ENCODE measurements at places on chromosomes 11 and 22.

- no peak for DNase-seq
Measured at GRCh38 chr11:60830478-60831142, 11.3 kb upstream of the CCDC86 start.

- no peak for DNase-seq
Measured at GRCh38 chr11:69654660-69655478, 13.9 kb downstream of the CCND1 start.

DNA sequence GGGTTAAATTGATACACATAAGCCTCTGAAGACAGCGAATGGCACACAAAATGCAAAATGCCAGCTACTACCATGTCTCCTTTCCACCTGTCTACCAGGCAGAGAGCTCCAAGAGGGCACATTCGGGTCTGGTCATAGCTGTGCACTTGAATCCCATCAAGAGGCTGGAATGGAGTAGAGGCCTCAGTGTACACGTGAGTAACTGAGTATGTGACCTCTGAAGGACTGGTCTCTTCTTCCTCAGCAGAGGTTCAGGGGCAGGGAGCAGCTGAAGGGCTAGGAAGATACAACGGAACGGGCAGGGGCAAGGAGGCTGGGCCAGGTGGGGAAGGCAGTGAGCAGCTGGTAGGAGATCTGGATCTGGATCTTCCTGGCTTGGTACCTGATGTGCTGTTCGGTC is 56.3 kb upstream of the PHOX2A start:
- no peak for DNase-seq

DNA sequence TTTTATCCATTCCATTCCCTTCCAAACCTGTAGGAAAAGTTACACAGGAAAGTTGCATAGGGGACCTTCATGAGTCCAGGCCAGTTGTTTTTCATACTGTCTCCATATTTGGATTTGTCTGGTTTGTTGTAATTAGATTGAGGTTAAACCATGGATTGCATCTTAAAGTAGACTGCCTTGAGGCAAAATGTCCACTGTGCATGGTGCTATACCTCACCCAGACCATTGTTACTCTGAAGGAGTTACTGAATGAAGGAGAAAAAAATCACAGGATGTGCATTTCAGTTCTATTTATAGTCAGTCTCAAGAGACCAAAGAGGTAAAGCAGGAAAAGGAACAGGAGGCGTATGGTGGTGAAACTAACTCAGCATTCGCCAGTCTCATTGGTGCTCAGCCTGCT is 29.6 kb upstream of the L3MBTL2 start:
- no peak for DNase-seq

DNA sequence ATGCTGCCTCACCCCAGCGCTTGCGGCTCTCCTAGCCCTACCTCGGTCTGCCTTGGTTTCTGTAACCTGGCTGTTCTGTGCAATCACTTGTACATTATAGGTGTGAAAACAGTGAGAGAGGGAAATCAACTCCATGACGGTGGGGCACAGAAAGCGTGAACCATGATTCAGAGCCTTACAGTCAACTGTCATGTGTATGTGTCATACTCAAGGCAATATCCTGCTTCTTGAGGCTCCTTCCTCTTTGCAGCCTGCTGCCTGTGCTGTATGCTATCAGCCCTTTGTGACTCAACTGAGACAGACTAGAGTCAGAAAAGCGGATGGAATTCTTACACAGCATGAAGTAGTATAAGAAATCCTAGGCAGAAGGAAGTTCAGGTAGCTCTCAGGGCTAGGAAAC is 2.1 kb downstream of the NRIP3 start:
- DNase-seq = peak; percentile 84

DNA sequence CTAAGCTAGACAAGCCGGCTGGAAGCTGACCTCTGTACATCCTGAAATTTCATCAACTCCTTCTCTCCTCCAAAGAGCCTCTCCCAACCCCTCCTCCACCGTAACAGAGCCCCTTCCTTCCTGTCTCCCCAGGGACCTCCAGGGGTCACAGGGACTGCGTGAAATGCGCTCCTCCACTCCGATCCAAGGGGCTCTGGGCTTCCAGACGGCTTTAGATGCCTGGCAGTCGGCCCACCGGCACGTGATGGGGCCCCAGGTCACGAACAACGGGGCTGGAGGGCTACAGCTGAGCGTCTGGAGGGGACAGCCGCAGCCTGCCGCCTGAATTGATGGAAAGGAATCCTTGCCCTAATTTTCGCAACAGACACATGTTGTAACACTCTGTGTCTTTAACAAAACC is 264.1 kb downstream of the MN1 start:
- no peak for DNase-seq

- no peak for DNase-seq
Measured at GRCh38 chr11:73159297-73159696, 17.2 kb upstream of the FCHSD2 start.
